Urothelium cell line (cell line): ENCODE measurements at places on chromosomes 2 and 18.

GRCh38 chr2:85272357-85272756, 55.4 kb downstream of the TGOLN2 start:
- no peak for DNase-seq

- peak; percentile 6 for DNase-seq
Measured at GRCh38 chr18:24488824-24489493, 28.5 kb downstream of the HRH4 start.

DNA sequence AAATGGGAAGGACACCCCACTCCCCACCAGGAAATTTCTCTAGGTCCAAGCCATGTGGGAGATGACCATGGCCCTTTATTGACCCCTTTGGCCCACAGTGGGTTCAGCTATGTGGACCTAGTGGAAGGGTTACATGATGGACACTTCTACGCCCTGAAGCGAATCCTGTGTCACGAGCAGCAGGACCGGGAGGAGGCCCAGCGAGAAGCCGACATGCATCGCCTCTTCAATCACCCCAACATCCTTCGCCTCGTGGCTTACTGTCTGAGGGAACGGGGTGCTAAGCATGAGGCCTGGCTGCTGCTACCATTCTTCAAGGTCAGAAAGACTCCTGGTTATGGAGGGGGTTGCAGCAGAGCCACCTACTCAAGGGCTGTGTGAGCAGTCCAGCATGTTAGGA, 1.3 kb downstream of the STK16 start:
- no peak for DNase-seq

DNA sequence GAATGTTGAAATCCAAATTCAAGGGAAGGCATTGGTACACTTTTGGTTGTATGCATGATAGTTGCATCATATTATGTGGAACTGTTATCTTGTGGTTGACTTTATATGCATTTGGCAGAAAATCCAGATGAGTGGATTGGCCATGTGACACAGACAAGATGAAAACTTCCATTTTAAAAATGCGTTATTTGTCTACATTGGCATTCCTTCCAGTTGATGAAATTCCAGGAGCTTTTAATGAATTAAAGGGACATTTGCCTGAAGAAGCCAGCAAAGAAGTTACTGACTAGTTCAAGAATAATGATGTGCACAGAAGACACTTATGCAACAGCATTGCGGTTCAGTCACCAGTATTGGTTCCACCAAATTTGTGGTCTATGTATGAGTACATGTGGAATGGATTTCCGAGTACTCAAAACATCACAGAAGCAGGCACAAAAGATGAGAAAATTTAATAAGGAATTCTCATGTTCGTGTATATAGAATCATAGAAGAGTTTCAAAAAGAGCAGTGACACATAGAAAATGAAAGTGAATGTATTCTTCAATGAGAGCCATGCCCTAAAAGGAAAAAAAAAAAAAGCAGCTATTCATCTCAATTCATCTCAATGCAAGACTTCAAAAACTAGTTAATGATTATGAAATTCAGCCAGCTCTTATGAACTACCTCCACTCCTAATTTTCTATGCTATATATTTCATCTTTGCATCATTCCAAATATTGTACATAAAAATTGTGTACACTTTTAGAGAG, 232.1 kb downstream of the RBM43 start:
- no peak for DNase-seq

DNA sequence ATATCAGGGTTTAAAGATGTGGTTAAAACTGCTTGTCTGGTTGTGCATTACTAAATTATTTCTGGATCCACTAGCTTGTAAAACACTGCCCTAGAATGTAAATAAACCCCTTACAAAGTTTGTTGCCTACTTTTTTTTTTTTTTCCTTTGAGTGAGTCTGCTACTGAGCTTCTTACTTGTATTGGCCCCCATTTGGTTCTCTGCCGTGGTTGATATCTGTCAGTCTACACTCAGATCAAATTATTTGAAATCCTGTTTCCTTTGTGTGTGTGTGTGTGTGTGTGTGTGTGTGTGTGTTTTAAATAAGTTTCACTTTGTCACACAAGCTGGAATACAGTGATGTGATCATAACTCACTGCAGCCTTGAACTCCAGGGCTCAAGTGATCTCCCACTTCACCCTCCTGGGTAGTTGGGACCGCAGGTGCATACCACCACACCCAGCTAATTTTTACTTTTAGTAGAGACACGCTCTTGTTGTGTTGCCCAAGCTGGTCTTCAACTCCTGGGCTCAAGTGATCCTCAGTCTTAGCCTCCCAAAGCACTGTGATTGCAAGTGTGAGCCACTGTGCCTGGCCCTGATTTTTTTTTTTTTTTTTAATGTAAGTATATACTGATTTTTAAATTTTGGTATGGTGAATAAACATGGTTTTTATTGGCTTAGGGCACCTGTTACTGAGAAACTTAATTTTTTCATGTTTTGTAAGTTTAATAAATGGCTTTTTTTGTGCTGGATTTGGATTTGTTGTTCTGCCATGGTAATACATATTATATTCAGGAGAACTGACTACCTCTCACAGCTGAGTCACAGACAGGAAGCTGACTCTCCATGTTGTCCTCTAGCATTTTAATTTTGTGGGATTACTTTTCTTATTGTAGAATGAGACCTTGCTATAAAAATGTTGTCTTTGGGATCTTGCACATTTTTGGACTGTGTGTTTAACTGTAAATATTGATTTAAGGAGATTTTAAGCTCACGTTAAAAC, 48.5 kb downstream of the MAP4K4 start:
- DNase-seq: peak; percentile 40

GRCh38 chr2:140529706-140530105, 1601.1 kb downstream of the LRP1B start:
- DNase-seq: no peak

DNA sequence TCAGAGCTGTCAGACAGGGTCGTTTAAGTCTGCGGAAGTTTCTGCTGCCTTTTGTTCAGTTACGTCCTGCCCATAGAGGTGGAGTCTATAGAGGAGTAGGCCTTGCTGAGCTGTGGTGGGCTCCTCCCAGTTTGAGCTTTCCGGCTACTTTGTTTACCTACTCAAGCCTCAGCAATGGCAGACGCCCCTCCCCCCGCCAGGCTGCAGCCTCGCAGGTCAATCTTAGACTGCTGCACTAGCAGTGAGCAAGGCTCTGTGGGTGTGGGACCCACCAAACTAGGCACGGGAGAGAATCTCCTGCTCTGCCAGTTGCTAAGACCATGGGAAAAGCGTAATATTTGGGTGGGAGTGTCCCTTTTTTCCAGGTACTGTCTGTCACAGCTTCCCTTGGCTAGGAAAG, 86.5 kb downstream of the EFEMP1 start:
- no peak for DNase-seq

DNA sequence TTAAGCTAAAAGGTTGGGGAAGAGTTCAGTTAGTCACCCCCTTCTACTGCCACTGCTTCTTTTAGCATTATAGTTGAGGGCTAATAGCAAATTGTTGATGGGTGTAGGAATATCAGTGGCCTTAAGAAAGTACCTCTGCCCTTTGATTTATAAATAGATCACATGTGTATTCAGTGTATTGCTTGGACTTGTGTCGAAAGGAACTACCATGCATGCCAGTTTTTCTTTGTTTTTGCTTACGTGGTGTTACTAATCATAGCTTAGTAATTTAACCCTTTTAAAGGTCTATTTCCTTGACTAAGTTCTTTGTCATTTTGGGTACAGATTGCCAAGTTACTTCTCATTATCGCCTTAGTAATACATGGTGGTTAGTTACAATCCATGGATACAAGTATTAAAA, 85.6 kb downstream of the MIB1 start:
- DNase-seq: no peak

DNA sequence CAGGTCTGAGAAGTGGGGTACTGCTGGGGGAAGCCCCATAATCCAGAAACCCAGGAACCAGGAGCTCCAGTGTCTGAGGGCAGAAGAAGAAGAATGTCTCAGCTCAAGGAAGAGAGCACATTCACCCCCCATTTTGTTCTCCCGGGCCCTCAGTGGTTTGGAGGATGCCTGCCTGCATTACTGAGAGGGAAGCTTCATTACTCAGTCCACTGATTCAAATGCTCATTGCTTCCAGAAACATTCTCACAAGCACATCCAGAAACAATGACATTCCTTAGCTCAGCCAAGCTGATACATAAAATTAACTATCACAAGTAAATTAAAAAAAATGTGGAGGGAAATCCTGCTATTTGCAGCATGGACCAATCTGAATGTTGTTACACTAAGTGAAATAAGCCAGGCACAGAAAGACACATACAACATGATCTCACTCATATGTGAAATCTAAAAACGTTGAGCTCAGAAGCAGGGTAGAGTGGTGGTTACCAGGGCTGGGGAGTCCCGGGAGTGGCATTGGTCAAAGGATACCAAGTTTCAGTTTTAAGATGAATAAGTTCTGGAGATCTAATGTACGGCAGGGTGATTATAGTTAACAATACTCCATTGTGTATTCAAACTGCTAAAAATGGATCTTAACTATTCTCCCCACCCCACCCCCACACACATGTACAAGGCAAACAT, 459.3 kb downstream of the GALR1 start:
- DNase-seq: no peak

DNA sequence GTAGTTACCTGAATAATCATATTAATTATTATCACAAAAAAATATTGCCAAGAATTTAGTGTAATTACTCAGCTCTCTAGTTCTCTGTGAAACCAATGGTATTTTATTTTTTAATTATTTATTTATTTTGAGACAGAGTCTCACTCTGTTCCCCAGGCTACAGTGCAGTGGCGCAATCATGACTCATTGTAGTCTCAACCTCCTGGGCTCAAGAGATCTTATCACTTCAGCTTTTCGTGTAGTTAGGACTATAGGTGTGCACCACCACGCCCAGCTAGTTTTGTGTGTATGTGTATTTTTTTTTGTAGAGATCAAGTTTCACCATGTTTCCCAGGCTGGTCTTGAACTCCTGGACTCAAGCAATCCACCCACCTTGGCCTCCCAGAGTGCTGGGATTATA, 440.4 kb upstream of the CDH20 start:
- peak; percentile 4 for DNase-seq

DNA sequence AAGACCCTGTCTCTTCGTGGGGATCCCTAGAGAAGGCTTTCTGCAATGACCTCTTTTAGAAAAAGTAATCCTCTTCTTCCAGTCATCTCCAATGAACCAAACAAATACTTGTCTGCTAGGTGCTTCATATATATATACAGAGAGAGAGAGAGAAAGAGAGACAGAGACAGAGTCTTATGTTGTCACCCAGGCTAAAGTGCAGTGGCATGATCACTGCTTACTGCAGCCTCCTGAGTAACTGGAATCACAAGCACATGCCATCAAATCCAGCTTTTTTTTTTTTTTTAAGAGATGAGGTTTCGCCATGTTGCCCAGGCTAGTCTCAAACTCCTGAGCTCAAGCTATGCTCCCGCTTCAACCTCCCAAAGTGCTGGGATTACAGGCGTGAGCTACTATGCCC, 18.6 kb upstream of the PKDCC start:
- DNase-seq: no peak

- DNase-seq: no peak
Measured at GRCh38 chr2:68564426-68564825, 79.0 kb upstream of the PROKR1 start.

DNA sequence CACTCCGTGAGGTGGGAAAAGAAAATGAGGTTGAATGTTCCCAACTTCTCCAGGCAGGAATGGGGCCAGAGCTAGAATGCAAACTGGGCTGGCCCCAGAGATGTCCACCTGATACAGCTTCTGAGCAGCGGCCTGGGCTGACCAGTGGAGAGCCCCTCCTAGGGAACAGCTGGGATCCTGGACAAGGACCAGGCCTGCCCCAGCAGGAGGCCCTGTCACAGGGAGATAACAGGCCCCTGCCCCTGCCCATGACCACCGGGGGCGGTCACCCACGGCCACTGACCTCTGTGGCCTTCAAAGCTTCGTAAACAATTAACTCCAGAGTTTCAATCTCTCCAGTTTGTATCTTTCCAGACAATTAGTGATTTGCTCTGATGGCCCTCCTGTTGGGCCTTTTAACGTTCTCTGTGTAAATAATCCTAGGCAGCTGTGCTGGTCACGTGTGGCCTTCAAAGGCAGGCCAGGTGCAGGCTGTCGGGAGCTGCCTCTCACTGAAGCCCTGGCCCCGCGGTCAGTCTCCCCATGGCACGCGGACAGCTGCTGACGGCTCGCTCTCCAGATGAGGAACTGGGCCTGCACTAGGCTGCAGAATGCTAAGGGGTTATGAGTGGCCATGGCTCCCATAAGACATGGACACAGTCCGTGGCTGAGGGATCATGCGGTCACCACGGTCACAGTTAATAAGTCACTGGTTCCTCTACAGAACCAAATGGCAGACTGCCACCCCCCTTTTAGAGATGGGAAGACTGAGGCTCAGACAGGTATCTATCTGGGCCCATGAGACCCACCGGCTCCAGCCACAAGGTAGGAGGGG, 9.2 kb downstream of the HS6ST1 start:
- no peak for DNase-seq

- no peak for DNase-seq
Measured at GRCh38 chr2:217256251-217256650, 396.4 kb upstream of the TNP1 start.

DNA sequence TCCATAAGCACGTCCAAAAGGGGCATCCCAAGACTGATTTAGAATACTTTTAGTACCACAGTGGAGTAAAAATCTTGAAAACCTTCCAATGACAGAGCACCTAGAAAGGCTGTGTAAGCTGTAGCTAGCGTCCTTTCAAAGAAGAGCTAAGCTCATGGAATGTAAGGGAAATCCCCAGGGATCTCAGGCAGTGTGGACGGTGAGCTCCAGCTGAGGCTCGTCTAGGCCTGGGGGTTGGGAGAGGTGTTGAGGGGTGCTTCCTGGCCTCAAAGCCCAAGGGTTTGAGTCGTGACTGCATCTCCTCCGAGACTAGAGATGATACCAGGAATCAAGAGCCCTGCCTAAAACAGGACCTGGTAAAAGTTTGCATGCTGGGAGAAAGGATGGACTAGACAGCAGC, 7.6 kb downstream of the CTIF start:
- DNase-seq: no peak

GRCh38 chr2:51795248-51795888, 763.4 kb upstream of the NRXN1 start:
- DNase-seq: no peak

DNA sequence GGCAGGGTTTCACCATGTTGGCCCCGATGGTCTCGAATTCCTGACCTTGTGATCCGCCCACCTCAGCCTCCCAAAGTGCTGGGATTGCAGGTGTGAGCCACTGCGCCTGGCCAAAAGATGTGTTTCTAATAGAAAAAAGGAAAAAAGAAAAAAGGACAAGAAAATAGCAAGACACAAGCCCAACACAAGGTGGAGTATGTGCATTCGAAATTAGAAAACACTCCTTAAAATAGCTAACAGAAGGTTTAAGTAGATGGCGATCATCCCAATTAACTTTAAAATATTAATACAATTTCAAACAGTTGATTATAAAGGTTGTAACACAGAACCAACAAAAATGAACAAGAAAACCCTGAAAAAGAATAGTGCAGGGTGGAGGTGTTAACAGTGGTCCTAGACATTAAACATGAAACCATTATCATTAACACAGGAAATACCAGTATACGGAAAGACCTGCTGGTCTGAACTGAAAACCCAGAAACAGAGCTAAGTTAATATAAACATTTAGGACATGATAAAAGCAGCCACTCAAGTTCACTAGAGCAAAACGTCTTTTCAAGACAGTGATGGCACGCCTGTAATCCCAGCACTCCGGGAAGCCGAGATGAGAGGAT, 57.9 kb downstream of the HDLBP start:
- no peak for DNase-seq

- no peak for DNase-seq
Measured at GRCh38 chr2:10030311-10030736, 13.0 kb upstream of the KLF11 start.
